ENCODE measurements at places on chromosomes 11 and 22. TPM values are rescaled to one million over a fixed set of nuclear protein-coding genes. Genes with fewer than 3 reads are reported as not detected.

ELFN2 gene
- 0.24 TPM for total RNA-seq

FAM83F gene
- 1.4 TPM for total RNA-seq

CSNK1E gene
- total RNA-seq = 63.1 TPM

TIMM10B gene
- total RNA-seq = 26.7 TPM

OR8K5 gene
- total RNA-seq = 6.0 TPM

SYCE3 gene
- not detected for total RNA-seq

CCDC134 gene
- total RNA-seq = 7.5 TPM

CLDN5 gene
- total RNA-seq = 8.7 TPM

ZC3H12C gene
- total RNA-seq = 10.8 TPM

LRRC55 gene
- 1.2 TPM for total RNA-seq

GRK3 gene
- 8.9 TPM for total RNA-seq

SLC25A17 gene
- 8.2 TPM for total RNA-seq

TXNRD2 gene
- total RNA-seq = 32.0 TPM

MN1 gene
- total RNA-seq = 9.9 TPM

OR52I2 gene
- total RNA-seq = 4.8 TPM

SPI1 gene
- total RNA-seq = 8.2 TPM

CEP126 gene
- total RNA-seq = 6.5 TPM

LBHD1 gene
- total RNA-seq = 0.72 TPM

DBX1 gene
- total RNA-seq = not detected

MMP13 gene
- not detected for total RNA-seq

GDPD4 gene
- total RNA-seq = 0.48 TPM

ANO1 gene
- 4.6 TPM for total RNA-seq

CNGA4 gene
- total RNA-seq = not detected

BCO2 gene
- total RNA-seq = 22.1 TPM

TMEM132A gene
- total RNA-seq = 33.5 TPM

CCDC89 gene
- 10.8 TPM for total RNA-seq

RASGRP2 gene
- 15.9 TPM for total RNA-seq

TEX54 gene
- total RNA-seq = not detected

KRTAP5-7 gene
- not detected for total RNA-seq

ACR gene
- not detected for total RNA-seq

OR51B4 gene
- total RNA-seq = 3.1 TPM

OR2AT4 gene
- 10.1 TPM for total RNA-seq

MRGPRX4 gene
- total RNA-seq = 0.96 TPM

KCNK7 gene
- not detected for total RNA-seq

MPEG1 gene
- 8.4 TPM for total RNA-seq

GVQW3 gene
- 7.0 TPM for total RNA-seq

OR5J2 gene
- total RNA-seq = 1.4 TPM

PIK3IP1 gene
- total RNA-seq = 17.3 TPM

UVRAG gene
- total RNA-seq = 20.0 TPM
